ENCODE measurements at places on chromosomes 5 and 9.

DNA sequence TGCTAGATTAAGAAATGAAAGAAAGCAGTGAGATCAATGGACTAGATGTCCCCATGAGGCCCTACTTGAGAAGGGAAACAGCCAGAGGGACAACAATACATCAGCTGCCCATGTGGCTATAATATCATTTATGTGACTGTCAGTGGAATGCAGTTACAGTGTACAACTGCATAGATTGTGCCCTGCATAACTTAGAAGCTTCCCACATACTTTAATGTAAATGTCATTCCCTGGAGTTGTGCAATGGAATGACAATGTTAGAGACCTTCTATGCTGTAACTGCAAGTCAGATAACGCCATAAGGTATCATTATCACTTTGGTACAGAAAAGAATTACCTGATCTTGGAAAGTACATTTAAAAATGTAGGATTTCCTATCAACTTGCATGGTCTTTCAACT, 67.4 kb downstream of the FBN2 start:
- no peak for DNase-seq

DNA sequence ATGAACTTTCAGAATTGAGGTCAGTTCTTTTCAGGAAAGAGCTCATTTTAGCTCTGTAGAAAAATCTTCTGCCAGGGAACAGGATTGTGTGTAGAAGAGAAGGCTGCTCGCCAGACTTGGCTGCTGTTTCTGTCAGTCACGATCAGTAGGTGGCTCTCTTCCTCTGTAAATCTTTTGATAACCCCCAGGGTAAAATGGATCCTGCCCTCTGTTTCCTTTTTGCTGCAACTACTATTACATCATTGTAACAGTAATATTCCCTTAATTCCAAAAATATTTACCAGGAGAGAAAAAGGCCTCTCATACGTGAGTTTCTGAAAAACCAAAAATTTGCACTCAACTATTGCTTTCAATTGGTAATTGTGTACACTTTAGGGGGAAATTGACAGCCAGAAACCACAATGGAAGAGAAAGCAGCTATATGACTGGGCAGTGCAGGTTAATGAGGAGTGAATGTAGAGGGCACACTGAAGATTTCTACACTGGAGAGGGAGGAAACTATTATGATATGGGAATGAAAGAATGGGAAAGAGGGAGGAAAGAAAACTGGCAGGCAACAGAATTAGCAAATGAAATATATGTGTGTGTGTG, 12.3 kb downstream of the IFNA21 start:
- DNase-seq, result peak; percentile 10

DNA sequence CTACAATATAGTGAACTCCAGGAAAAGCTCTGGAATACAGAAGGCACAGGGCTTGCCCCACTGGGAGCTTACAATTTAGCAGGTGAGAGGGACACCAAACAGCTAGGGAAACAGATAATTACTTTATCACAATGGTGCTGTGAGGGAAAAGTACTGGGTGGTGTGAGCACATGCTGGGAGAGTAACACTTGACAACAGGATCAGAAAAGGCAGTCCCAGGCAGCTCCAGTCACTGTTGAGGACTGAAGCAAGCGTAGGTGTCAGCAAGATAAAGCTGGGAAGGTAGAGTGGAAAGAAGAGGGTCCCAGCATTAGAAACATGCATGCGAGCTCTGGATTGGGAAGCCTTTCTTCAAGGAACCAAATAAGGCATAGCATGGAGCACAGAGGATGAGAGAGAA, 296.0 kb downstream of the ATPSCKMT start:
- DNase-seq, result no peak

- no peak for DNase-seq
Measured at GRCh38 chr5:133818031-133818431, 150.4 kb downstream of the C5orf15 start.

DNA sequence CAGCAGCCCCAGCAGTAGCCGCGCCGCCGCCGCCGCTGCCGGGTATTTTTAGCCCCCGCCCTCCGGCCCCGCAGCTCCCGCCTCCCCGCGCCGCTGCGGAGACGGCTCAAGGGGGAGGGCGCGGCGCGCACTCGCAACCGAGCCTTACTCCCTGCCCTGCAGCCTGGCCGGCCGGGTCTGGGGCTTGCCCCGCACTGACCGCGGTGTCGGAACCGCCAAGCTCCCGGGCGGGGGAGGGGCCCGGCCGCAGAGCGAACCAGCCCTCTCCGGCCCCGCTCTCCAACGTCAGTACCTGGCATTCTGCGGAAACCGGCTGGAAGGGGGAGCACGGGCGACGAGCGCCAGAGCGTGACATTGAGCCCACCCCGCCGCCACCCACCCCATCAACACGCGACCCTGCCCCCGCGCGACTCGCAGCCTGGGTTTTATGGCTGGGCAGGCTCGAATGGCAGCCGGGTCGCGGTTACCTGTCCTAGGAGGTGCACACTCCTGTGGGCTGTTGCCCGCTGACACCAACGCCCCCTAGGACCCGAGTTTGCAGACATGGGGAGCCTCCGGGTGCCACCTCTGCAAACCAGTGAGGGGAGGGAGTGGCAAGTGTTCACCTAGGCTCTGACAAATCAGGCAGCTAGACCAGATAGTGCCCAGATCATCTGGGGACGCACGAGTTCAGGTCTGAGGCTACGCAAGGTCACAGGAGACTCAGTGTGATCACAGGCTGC, at the start of gene ACSL6:
TSS of gene ACSL6 (minus strand) at position 37 of the 722 bp plus-strand sequence. CDS start 105 bp downstream, outside the sequence.
- no peak for DNase-seq

DNA sequence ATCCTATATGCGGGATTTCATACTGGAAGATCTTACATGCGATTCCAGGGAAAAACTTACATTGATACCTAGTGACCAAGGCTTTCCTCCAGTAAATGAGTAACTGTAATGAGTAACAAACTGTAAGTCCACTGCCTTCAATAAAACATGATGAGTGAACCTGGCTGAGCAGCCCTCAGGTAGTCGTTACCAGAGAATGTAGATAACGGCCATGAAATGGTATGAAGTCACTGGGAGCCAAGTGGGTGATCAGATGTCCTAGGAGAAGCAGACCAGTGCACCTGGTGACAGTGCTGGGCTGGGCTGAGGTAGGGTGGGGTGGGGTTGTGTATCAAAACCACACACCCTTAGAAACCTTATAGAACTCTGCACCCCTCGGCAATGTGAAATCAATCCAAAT, 203.6 kb downstream of the ALDH1A1 start:
- DNase-seq, result peak; percentile 56

DNA sequence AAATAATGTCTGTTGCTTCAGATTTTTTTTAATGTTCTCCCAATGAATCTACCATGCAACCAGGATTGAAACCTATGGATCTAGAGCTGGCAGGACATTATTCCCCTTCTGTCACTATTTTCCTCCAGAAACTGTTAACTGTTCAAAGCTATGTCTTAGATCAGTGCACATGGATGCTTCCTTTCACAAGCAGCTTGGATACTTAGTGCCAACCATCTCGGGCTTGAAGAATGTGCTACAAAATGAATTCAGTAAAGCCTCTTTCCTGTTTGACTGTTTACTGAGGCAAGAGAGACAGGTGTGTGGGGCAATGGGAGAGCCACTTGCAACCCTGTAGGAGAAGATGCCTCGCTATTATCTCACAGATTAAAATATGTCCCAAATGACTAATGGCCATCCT, 774.8 kb downstream of the KCTD16 start:
- DNase-seq, result no peak

GRCh38 chr5:90917928-90918668, 359.5 kb downstream of the ADGRV1 start:
- DNase-seq, result no peak
